ENCODE measurements at places on chromosomes 2 and 18. TPM values are rescaled to one million over a fixed set of nuclear protein-coding genes. Genes with fewer than 3 reads are reported as not detected.
A peak's percentile ranks its signal among the peaks of the same experiment; 100 is the strongest.

DNA sequence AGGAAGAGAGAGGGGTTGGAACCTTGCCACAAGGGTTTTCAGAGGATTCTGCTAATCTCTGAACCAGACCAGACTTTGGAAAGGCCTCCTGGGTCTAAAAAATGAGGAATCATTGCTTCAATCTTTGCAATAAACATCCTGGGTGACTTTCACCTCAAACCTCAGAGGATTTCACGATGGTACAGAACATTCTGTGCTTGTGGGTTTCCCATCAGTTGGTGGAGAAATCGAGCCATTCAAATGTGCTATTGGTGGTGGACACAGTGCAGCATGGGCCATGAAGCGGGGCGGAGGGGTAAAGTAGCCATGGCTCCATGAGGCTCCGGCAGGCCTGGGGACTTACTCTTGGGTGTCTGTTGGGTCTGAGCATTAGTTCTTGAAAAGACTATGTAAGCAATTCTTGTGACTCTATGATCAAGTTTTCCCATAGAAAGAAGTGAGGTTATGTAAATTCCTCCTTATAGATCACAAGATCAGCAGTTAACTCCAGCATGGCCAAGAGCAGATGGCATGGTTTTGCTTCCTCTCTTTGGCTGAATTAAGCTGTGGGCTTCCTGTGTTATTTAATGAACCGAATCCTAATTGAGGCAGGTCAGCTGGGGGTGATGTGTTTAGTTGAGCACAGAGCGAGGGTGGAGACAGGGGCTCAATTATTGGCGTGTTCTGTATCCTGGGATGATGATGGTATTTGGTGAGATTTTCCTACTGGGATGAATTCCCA lies 1.9 kb upstream of the IL1R2 start:
- no peak for DNase-seq

GRCh38 chr2:197216361-197216979 lies 94.1 kb downstream of the ANKRD44 start:
- DNase-seq = no peak

DNA sequence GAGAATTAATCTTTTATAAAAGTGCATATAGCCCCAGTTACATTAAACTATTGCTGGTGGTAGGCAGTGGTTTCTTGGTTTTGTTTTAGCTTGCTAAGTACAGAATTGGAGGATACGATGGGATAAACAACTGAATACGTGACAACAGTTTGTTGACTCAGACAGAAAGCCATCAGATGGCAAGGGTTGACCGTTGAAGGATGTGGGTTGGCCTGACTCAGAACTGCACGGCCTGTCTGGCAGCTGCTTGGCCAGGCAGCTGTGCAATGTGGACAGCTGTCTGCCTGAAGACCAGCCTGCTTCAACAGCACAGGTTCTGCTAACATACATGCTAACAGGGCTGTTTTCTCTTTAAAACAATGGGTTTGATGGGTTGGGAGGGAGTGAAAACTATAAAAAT lies 46.6 kb downstream of the PRKRA start:
- no peak for DNase-seq

The CHRND gene
- not detected for total RNA-seq

The TMEM214 gene
- total RNA-seq = 36.0 TPM

The UPP2 gene
- not detected for total RNA-seq

DNA sequence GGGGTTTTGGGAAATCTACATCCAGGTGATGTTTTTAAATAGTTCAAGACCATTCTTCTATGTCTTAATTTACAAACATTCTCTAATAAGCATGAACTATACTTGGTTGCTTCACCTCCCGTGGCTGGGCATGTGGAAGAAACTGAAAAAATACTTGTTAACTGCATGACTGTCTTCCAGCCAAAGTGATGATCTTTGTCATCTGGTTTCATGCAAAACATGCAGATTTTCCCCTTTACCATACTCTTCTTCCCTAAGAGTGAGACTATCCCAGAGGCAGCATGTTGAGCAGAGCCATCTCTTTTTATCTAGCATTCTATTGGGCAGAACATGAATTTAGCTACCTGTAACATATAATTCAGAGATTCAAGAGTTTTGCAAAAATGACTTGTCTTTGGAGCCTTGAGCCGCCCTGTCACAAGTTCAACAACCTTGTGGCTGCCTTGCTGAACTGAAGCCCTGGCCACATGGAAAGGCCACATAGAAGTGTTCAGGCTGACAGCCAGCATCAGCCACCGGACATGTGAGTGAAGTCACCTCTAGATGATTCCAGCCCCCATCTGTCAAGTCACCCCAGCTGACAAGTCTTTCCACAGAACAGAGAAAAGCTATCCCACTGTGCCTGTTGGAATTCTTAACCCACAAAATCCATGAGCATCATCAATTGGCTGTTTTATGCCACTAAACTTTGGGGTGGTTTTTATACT lies 142.8 kb downstream of the ANKRD44 start:
- no peak for DNase-seq

The CNDP1 gene
- total RNA-seq = not detected

- DNase-seq = peak; percentile 67
Observed at GRCh38 chr2:171318463-171318934, 115.3 kb downstream of the METTL8 start.

The CD8A gene
- 0.99 TPM for total RNA-seq

The SLC30A3 gene
- 0.68 TPM for total RNA-seq

DNA sequence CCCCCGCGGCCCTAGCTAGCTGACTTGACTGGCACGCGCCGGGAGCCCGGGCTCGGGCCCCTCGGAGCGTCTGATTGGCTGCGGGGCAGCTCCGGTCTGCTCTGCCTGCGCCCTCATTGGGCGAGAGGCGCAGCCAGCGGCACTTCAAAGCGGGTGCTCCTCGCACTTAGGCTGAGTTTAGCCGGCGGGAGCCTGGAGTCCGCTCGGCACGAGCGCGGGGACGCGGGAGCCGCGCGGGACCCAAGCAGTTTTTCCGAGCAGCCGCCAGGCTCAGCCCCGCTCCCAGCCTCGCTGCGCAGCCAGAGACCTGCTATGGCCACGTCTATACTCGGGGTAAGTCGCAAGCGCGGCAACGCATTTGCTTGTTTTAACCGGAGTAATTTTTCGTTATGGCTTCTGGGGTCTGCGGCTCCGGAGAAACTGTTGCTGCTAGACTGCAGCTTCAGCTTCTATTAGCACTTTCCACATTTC lies at the start of gene SP9:
Gene SP9 (plus strand): TSS at position 174 of the 471 bp plus-strand sequence. CDS start 139 bp downstream, at position 313.
- DNase-seq = no peak

The CAPN13 gene
- total RNA-seq = not detected

- DNase-seq = no peak
Observed at GRCh38 chr2:229230256-229230655, 40.8 kb downstream of the PID1 start.

GRCh38 chr2:46460241-46460921 lies 19.0 kb upstream of the TMEM247 start:
- DNase-seq = peak; percentile 81

The CFAP221 gene
- total RNA-seq = not detected

DNA sequence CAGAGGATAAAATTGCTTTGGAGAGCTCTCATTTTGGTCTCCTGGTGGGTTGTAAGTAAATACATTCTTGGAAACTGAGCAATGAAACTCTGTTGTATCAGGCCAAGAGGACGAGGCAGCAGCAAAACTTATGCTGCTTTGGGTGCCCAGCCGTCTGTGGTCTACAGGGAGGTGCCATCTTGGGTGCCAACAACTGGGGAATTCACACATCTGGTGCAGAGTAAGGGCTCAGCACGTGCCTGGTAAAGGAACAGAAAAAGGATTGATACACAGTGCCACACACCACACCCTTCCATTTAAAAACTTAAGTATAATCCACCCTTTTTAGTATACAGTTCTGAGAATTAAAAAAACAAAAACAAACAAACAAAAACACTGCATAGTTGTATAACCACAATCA lies 221.9 kb downstream of the TSN start:
- no peak for DNase-seq

DNA sequence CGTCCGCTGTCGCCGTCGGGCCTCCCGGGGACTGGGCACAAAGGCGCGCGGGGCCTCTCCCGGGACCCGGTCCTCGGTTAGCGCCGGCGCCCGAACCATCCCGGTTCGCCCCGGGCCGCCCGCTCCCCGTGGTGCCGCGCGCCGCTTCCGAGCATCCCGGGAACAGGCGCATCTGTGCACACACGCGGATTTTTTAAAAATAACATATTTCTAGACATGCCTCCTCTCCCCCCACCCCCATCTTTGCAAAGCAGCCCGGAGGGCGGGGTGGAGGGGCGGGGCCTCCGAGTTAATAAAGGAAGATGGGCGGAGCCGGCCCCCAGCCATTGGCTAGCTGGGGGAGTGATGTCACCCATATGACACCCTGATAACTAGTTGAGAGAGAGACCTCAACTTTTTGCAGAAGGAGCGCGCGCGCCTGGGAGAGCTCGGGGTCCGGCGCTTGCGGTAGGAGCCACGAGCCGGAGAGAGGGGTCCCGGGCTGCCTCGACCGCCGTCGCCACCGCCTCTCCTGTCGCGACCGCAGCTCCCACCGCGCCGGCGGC lies at the start of gene SOX11:
Gene SOX11 (plus strand): TSS at position 400 of the 545 bp plus-strand sequence. CDS start 338 bp downstream, outside the sequence.
- peak; percentile 91 for DNase-seq

The ERICH2 gene
- not detected for total RNA-seq

The OR6B2 gene
- not detected for total RNA-seq

The AAK1 gene
- 35.7 TPM for total RNA-seq

The DSEL gene
- total RNA-seq = 7.9 TPM

DNA sequence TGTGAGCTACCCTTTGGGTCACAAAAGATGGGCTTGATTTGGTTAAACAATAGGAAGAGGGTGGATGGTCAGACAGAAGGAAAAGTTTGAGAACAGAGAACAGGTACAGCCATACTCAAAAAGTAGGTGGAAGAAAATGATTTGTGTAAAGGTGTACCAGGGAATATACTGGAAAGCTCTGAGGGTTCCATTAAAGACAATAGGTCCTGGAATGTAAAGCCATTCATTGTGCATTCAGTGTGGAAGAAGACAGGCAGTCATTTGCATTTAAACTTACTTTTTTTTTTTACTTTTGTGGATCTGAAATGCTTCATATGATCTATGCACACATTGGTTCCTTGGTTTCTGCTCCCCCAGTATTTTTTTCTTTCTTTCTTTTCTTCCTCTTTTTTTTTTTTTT lies 581.4 kb upstream of the PIK3C3 start:
- DNase-seq = no peak

The MEIS1 gene
- 122 TPM for total RNA-seq

DNA sequence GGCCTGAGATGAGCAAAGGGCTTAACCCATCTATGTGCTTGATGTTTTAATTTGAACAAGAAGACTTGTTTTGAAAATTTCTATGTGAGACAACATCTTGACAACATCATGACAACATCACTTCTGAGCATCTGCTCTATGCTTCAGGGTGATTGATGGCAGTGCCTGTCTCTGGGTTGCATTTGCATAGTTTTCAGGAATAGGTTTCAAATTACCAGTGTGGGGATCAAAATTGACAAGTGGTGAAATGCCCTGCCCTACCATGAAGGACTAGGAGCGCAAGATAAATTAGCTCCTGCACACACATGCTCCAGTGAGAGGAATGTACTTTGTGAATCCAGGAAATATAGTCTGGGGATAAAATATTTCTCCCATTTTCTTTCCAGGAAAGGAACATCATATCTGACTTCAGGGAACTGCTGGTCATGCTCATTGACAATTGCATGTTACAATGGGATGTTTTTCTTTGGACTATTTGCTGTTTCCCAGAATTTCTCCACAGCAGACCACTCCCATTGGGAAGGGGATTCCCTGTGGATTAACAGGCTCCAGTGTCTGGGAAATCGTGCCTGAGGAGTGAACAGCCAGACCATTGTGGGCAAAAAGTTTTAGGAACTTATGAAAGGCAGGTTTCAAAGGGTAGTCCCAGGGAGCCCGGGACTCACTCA lies 45.3 kb upstream of the IL1R2 start:
- no peak for DNase-seq

GRCh38 chr18:48800466-48800865 lies 150.3 kb downstream of the SMAD7 start:
- DNase-seq = no peak

DNA sequence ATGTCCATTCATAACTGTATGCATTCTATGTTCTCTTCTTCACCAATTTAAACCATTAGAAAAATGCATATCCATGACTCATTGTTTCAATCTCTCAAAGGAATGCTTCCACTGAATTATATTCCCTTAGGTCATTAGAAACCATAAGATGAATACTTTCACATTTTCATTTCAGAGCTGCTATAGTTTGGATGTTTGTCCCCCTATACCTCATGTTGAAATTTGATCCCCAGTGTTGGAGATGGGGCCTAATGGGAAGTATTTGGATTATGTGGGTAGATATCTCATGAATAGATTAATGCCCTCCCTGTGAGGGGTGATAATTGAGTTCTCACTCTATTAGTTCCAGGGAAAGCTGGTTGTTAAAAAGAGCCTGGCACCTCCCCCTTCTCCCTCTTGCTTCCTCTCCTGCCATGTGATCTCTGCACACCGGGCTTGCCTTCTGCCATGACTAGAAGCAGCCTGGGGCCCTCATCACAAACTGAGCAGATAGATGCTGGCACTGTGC lies 35.7 kb downstream of the THUMPD2 start:
- no peak for DNase-seq

The MAPK4 gene
- total RNA-seq = 10.9 TPM

The IHH gene
- total RNA-seq = not detected

DNA sequence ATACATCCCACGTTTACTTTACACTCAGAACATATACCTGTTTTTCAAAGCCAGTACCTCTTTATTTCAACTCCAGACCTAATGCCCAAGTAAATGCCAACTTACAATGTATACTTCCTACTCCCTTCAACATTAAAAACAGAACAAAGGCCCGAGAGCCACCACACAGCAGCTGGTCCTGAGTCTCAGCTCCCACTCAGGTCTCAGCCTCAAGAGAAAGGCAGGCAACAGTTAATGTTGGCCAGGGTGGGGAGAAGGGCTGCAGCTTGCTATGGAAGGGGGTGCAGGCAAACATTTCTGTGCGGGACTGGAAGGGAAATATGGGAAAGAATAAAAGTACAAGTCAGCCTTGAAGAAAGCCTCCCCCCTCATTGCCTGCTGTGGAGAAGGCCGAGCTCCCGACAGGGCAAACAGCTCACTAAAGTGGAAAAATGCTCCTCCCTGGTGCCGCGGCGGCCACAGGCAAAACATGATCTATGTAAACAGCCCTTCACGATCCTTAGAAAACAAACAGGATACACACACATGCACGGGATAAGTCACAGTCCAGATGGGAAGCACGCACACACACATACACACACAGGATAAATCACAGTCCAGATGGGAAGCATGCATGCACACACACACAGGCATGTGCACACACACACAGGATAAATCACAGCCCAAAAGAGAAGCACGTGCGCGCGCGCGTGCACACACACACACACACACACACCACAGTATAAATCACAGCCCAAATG lies 67.4 kb downstream of the ADNP2 start:
- no peak for DNase-seq

All from sigmoid colon (tissue), 7 donors.